ENCODE measurements at places on chromosomes 7 and 10.

DNA sequence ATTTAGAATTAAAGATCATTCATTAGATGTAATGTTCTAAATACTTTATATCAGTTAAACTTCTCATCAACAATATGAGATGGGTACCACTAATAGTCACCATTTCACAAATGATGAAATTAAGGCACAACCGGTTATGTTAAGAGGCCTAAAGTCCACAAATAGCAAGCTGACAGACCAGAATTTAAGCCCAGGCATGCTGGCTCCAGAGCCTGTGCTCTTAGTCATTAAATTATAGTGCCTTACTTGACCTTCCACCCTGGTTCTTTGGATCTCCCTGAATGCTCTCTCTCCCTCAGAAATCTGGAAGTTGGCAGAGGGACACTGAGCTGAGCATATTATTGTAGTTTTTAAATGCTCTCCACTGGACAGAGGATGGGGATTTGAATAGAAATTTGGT, 3.6 kb downstream of the LIPN start:
- DNase-seq, result no peak

DNA sequence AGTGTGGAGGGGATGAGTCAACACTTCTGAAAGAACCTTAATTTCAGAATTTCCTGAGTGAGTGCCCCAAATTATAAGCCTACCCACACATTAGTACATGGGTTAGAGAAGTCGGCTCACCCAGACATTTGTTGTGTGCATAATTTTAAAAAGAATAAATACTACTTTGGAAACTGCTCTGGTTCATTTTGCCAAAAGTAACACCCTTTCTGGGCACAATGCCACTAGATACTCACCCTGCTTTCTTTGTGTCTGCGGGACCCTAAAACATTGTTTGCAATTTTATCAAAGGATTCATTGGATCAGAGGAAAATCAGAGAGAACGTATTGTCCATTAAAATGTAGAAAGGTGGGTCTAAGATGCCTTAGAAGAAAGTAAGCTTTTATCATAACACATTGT, 245.5 kb upstream of the NRP1 start:
- no peak for DNase-seq

GRCh38 chr10:74099836-74100235, 50.8 kb downstream of the AP3M1 start:
- no peak for DNase-seq

DNA sequence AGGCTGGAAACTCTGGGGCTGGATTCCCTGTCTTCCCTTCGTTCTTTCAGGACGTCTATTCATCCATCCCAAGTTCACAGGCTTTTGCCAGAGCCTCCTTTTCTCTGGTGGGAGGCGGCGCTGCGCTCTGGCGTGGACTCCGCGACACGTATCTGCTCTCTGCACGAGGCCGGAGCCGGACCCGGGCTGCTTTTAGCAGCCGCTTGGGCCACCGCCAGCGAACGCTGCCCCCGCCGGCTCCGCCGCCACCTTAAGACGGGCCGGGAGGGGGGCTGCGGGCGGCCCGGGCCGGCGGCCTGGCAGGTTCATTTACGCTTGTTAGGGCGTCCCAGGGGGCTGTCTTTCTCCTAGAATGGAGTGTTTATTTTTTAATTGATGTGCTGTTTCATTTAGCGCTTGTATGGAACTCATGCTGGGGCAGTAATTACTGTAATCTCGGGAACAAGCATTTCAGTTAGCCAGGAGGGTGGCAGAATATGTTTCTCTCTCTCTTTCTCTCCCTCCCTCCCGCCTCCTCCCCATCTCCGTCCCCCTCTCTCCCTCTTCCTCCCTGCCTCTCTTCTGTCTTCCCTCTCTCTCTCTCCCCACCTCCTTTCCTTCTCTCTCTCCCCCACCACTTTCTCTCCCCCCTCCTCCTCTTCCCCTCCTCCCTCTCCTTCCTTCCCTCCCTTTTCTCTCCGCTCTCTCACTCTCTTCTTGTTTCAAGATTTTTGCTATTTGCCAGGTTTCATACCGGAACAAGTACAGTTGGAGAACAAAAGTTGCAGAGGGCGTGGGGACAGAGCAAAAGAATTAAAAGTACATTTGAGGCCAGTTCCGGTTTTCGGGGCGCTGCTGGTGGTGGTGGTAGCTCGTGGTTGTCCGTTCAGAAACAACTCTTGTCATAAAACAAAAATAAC, 1.3 kb upstream of the FZD8 start:
- no peak for DNase-seq

DNA sequence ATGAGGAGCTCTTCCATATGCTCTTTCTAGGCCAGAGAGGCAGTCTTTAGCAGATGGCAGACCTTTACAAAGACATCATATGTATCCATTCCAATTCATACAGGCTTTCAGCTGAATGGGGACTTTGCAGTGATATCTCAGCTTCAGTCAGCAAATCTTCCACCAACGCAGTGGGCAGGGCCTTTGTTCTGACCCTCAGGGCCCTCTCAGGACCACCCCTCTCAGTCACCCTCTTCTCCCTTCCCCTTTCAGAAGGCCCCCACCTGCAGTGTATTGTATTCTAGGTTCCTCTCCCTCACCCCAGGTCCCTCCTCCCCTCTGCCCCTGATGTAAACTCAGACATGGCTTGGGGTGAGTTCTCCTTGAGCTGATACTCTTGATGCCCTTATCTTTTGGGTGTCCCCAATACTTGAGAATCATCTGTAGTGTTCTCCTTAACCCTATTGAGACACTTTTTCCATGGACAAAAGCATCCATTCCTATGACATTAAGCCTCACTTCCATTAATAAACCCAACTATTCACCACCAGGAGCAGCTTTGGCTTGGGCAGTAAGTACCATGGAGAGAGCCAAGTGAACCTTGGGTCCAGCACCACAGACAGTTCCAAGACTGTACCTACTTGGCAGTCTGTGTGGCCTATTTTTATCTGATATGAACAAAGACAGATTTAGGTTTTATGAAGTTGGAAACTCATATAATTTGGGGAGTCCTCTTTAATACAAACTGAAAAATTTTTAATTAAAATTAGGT, 62.7 kb downstream of the ADCYAP1R1 start:
- DNase-seq, result peak; percentile 93

DNA sequence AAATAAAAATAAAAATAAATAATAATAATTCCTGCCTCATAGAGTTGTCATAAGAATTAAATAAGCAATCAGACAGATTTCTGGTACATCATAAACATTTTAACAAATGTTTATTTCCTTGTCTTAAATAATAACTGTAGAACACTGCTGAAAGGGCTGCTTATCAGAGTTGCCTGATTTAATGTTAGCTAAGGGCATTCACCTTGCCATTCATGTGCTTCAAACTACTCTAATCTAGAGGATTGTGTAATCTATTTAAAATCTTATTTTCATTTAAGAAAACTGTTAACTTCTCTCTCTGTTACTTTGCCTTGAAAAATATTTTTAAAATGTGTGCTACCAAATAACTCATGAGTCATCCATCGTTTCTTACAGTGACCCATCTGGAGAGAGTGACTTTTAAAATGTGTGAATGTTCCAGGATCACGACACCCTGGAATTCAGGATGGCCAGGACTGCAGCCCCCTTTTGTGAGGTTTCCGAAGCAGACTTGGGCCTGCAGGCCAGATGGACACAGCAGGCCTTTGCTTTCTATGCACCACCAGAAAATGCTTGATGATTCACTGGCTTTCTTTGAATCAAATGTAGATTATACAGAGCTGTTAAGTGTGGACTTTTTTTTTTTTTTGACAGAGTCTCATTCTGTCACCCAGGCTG, 109.1 kb upstream of the TNS3 start:
- no peak for DNase-seq

GRCh38 chr7:41628901-41629300, 74.0 kb downstream of the INHBA start:
- DNase-seq, result no peak

DNA sequence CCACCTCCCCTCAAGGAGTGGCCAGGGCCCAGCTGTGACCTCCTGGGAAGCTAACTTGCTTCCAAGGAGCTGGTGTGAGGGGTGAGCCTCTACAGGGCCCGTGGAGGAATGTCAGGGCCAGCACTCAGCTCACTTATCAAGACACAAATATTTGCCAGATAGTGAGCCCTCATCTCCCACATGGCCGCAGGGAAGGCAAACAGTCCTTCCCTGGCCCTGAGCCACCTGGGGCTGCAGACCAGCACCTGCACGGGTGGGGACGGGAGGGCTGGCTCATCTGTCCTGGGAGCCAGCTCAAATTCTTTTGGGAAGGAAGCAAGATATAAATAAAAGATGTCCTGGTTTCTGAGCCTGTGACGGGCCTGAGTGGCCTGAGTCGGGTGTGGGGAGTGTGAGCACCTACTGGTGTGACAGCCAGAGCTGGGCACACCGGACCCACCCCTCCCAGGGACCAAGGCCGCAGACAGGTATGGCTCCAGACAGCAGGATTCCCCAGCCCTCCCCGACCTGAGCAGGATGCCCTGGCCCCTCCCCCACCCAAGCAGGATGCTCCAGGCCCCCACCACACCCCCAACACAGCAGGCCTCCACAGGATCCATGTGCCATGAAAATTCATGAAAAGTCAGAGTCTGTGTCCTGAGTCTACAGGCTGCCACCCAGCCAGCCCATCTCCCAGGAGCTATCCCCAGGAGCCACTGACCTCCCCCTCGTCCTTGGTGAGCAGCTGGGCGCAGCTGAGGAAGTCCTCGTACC, 148.0 kb downstream of the MAPK8 start:
- DNase-seq, result no peak

DNA sequence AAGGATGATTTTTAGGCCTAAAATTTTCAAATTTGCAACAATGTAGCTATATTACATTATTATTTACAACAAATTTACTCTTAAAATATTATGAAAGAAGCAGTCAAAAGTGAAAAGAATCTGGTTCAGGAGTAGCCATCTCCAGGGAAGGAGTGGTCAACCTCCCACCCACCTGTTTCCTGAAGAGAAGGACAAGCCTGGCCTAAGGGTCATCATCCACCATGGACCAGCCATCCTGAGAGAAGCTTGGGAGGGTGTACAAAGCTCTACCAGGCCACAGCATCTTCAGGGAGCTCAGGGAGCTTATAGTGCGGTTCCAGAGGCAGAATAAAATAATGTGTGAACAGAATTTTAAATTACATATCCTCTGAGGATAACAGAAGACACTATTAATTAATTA, 38.1 kb downstream of the COL1A2 start:
- DNase-seq, result no peak

GRCh38 chr10:71543608-71544170, 147.0 kb downstream of the CDH23 start:
- no peak for DNase-seq

DNA sequence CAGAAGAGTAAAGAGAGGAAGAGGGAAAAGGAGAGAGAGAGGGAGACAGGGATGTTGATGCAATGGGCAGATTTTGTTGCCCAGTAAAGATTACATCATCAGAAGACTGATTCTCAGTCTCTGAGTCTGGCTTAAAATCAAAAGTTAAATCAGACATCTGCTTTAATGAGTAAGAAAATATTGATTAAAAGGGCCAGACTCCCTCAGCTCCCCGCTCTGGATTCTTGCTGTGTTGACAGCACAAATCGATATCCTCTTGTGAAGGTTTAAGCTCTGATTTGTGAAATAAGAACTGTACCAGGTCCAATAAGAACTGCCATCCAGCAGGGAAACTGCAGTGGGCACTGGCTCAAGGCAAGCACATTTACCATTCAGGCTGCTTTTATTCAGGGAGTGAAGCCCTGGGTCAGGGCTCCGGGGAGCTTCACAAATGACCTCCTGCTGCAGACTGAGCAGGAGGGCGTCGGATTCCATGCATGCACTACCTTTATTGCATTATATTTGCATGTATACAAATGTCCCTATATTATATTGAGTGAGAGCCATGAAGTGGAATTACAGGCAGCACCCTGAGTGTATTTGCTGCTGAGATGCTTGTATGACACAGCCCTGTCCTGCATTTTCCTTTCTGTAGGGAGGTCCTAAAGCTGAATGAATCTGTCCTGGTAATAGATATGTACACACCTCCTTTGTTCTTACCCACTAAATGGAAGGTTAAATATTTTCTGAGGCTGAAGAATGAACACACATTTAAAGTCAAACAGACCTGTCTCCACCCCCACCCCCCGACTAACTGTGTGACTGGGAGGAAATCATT, 401.5 kb downstream of the REEP3 start:
- peak; percentile 63 for DNase-seq

GRCh38 chr10:128775743-128776142, 649.5 kb upstream of the MKI67 start:
- DNase-seq, result no peak

GRCh38 chr10:77548157-77548556, 89.5 kb downstream of the KCNMA1 start:
- DNase-seq, result peak; percentile 39

- no peak for DNase-seq
Measured at GRCh38 chr10:78780551-78780961, 288.2 kb upstream of the ZMIZ1 start.

DNA sequence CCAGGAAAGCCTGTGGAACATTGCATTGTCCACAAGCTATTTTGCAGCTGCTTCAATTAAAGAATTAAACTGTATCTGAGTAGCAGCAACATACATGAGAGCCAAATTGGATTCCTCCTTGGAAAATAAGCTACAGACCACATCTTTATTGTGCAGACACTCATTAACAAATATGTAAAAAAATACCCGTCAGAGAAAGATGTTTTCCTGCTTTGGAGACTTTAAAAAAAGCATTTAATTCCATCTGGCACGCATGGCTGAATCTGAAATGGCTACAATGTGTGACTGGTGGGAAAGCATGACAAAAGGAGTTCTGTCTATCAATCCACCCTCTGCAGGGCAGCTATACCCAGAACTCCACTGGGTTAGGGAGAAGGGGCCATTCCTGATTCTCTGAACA, 73.1 kb upstream of the HPS1 start:
- no peak for DNase-seq

DNA sequence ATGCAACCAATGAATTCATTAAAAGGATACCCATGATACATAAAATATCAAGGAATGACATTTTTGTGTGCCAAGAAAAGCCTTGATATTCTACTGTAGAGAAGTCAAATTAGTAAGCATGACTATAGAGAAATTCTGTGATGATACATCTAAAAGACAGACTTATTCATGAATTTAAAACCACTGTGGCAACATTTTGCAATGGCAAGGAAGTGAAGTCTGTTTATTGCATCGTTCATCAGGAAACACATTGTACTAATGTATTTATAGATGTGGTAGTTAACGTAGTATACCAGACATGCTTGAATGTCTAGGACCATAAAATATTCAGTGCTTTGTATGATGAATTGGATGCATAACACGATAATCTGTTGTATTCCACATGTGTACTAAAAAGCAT, 9.3 kb upstream of the CLEC5A start:
- DNase-seq, result no peak

DNA sequence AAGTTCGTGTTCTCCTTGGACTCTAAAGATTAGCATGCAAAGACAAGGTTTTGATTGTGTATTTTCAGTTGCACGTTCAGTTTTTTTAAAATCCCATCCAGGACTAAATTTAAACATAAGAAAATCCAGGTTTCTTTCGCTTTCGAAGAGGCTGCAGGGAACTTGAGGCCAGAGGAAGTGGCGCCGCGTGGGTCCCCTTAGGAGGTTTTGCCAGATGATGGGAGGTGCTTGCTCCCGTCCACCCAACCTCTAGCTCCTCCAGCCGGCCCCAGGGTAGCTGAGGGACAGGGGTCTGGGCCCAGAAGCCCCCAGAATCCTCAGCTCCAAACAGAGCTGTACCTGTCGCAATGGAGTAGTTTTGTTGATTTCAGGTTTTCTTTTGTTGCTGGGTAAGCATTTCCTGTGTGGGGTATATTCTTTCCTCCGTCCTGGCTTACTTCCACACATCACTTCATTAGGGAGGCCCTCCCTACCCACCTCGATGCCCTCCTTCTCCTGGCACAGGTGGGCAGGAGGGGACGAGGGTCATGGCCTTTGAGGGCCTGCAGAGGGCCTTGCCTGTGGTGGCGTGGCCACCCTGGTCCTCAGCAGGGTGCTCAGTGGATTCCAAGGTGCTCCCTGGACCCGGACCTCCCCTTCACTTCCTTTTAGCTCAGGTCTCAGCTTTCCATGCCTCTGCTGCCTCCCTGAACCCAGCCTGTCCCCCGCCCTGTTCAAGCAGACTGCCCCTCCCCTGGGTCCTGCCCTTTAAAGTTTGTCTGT, 32.6 kb downstream of the LHPP start:
- DNase-seq, result no peak
